ENCODE measurements at places on chromosomes 5 and 9.

DNA sequence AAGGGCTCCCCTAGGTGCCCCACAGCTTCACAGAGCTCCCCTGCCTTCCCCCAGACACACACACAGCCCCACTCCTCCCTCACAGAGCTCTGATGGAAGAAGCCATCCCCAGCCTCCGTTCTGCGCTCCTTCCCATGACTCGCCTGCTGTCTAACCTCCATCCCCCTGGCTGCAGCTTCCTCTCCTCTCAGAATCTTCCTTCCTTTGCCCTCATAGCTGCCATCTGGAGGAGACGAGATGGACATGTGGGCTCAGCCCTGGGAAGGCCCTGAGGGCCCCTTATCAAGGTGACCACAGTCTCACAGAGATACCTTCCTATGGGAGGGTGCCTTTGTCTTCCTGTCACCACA, 94.3 kb downstream of the PCDH1 start:
- DNase-seq, result no peak

DNA sequence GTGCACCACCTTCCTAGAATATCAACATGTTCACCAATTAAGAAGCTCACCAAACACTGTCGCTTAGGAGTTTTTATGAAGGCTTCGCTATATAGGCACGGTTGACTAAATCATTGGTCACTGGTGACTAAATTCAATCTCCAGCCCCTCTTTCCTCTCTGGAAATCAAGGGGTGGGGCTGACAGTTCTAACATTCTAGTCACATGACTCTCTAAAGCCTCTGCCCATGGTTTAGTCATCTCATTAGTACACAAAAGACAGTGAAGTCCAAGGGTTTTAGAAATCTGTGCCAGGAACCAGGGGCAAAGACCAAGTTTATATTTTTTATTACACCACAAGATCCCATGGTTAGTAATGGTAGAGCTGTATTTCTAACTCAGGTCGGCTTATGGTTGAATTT, 243.2 kb downstream of the ELAVL2 start:
- no peak for DNase-seq

- no peak for DNase-seq
Observed at GRCh38 chr5:151100681-151101080, 19.8 kb upstream of the TNIP1 start.

GRCh38 chr5:160363660-160364395, 6.6 kb downstream of the C1QTNF2 start:
- no peak for DNase-seq

- no peak for DNase-seq
Observed at GRCh38 chr5:138466900-138467710, 1.8 kb downstream of the EGR1 start.

DNA sequence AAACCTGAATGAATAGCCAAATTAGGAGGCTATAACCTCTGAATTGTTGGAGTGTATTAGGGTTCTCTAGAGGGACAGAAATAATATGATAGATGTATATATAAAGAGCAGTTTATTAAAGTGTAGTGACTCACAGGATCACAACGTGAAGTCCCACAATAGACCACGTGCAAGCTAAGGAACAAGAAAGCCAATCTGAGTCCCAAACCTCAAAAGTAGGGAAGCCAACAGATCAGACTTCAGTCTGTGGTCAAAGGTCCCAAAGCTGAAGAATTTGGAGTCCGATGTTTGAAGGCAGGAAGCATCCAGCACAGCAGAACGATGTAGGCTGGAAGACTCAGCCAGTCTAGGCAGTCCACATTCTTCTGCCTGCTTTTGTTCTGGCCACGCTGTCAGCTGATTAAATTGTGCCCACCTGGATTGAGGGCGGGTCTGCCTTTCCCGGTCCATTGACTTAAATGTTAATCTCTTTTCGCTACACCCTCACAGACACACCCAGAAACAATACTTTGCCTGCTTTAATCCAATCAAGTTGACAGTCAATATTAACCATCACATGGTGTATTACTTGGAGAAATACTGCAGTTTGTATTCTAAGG, 550.6 kb downstream of the CDH10 start:
- no peak for DNase-seq

DNA sequence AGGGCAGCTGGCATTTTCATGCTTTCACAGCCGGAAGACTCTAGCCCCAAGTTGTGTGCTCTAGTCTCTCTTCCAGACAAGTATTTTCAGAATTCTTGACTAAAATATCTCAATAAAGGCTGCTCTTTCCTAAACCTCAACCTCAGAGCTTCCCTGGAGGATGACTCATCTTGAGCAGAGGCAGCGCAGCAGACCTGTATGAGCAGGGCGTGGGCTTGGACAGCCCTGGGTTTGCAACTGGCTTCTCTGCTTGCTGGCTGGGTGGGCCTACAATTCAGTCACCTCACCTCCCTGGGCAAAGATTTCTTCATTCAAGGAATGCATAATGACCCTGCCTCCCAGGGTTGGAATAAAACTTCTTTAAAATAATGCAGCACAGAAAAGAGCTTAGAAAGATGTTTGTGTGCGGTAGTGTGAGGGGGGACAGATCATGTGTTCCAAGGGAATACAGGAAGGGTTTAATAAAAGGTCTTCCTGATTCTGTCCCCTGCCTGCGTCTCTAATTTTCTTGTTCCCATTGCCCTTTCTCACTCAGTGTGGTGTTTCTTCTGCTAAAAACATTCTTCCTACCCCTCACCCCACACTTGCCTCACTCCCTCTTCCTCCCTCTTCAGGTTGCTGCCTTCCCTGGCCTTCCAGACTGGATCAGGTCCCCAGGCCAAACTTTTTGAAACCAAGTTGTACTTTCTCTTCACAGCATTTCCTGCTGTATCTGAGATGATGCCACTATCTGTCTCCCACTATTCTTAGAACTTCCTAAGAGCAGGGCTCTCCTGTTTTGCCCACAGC, 39.4 kb upstream of the MAP1B start:
- DNase-seq, result no peak

- DNase-seq, result no peak
Observed at GRCh38 chr5:115389034-115389798, 92.8 kb upstream of the CCDC112 start.

GRCh38 chr9:72401396-72401795, 36.4 kb upstream of the ZFAND5 start:
- no peak for DNase-seq

- DNase-seq, result no peak
Observed at GRCh38 chr5:151195622-151196021, 28.3 kb downstream of the CCDC69 start.

- DNase-seq, result no peak
Observed at GRCh38 chr9:134059188-134059641, 8.6 kb downstream of the BRD3 start.

GRCh38 chr5:112975721-112976431, 722 bp upstream of the DCP2 start:
- DNase-seq, result no peak

DNA sequence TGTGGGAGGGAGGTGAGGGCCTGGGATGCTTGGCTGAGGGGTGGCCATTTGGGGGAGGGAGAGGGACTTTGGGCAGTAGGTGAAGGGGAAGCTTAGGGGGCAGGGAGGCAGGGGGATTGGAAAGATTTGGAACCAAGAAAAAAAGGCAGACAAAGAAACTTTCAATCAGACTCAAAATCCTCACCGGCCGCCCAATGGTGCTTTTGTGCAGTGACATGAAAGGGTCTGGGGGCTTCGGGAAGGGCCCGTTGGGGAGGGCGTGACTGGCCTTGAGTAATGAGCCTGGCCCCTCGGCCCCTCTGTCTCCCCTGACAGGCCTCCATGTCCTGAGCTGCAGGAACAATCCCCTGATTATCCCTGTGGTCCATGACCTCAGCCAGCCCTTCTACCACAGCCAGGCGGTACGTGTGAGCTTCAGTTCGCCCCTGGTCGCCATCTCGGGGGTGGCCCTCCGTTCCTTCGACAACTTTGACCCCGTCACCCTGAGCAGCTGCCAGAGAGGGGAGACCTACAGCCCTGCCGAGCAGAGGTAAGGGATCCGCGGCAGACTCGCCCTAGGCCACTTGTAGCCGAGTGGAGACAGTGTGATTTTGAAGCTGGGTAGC, 181.1 kb downstream of the PAPPA start:
- no peak for DNase-seq

- DNase-seq, result no peak
Observed at GRCh38 chr5:145776886-145777285, 58.3 kb downstream of the PRELID2 start.

GRCh38 chr5:179379321-179379890, 34.1 kb upstream of the ADAMTS2 start:
- no peak for DNase-seq

DNA sequence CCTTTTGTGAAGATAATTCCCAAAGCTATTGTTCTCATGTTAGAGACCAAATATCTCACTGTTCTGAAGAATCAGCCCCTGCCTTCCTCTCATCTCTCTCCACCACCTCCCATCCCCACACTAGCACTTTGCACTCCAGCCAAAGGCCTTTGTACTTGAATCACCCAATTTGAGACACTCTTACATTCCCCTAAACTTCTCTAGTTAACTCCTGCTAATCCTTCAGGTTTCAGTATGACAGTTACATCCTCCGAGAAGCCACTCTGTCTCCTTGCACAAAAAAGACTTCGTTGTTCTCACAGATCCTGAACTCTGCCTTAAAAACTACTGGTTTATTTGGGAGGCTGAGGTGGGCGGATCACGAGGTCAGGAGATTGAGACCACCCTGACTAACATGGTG, 227.5 kb downstream of the PIK3R1 start:
- no peak for DNase-seq

- no peak for DNase-seq
Observed at GRCh38 chr9:83656952-83657351, 34.0 kb downstream of the IDNK start.

DNA sequence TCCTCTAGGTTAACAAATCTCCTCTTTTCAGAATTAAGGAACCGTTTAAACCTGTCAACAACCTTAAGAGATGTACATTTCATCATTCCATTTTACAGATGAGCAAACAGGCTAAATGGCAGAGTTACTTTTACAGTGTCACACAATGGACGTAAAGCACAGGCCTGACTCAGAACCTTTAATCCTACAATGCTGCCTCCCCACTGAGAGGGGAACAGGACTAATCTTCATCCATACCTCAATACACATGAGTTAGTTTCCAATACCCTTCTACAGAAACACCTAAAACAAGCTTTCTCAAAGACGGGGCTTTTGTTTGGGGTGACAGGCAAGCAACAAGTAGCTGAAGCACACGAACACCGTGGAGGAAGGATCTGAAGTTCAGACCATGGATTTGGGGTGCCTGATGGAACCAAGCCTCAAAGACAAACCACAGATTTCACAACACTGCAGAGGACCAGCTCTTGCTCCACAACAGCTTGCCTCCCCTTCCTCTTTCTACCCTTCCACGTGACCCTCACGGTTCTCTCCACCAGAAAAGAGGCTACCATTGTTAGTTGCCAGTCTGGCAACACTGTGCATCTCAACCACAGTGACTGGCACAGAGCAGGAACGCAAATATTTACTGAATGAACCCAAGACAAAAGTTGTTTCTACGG, 1.8 kb downstream of the RNF130 start:
- DNase-seq, result no peak

- DNase-seq, result no peak
Observed at GRCh38 chr5:102554082-102554481, 55.3 kb upstream of the SLCO6A1 start.

- no peak for DNase-seq
Observed at GRCh38 chr5:81017320-81017719, 57.2 kb downstream of the RASGRF2 start.

- no peak for DNase-seq
Observed at GRCh38 chr5:71744009-71744790, 25.1 kb downstream of the CARTPT start.

DNA sequence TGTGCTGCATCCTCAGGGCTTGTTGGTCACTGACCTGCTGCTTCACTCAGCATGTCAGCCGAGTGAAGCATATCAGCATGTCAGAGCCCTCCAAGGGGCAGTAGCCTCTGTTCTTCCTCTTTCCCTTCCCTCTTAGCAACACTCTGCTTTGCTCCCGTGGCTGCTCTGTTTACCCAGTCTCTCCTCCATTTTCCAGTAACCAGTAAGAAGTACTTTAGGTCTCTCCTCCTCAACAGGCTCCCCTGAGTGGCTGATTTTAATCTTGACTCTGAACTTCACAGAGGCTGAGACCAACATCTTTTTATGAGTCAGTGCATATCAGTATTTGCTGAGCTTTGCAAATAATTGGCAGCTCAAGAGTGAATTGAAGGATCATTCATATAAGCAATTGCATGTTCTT, 18.6 kb upstream of the ADRB2 start:
- DNase-seq, result no peak

DNA sequence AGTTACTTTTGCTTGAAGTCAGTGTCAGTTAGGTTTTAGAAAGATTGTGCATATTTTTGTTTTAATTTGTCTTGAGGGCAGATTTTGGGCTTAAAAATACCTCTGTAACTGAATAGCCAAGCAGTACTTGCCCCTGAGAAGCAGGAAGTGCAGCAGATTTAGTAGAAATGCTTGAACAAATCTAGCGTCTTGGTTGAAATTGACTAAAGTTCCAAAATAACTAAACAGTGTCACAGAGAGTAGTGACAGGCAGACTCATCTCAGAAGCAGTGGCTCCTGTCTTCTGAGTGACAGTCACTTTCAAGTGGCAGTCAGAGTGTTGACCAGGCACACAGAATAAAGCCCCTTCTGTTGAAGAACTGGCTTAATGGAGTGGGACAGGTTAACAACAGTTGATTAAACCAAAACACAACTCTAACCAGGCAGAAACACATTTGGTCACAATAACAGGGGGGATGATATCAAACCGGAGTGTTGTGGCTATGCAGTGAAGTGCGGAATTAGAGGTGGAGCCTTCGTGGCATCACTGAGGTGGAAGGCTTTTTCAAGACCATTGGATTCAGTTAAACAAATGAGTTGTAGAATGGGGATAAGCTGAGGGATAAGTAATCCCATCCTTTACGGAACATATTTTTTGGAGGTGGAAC, 29.1 kb downstream of the TRIO start:
- DNase-seq, result no peak

GRCh38 chr5:171906066-171906570, 100.3 kb downstream of the FBXW11 start:
- no peak for DNase-seq

DNA sequence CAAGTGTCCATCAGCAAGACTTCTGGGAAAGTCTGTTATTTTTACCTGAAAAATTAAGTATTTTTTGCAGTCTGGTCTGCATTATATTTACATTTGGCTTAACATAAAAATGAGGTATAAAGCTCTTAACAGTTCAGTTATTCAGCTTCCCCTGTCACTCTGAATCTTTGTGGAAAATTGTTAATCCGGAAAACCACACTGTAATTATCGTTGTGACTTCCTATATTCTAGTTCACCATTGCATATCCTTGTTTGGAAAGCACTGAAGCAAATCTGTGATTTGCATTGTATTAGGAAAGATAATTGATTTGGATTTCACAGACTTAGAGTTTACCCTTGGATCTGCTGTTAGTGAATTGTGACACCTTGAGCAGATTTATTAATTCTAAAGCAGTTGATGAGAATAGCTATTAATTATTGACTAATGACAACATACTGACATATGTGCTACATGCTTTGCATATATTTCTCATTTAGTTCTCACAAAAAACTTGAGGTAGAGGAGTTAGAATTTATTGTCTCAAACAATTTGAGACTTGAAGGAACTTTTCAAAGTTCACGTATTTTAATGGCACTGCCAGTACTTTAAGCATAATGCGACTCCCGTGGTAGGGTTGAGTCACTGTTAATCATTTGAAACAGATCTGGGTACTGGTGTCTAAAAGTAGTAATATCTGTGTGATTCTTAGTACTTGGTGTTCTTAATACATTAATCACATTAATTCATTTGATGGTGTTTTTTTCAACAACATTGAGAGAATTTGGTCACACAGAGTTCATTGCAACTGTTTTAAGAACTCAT, 71.8 kb upstream of the LRRC70 start:
- DNase-seq, result no peak

- no peak for DNase-seq
Observed at GRCh38 chr9:87112656-87113055, 165.3 kb upstream of the GAS1 start.

All from forelimb muscle (tissue), 1 donor.